ENCODE measurements at places on chromosomes 3 and 15.

DNA sequence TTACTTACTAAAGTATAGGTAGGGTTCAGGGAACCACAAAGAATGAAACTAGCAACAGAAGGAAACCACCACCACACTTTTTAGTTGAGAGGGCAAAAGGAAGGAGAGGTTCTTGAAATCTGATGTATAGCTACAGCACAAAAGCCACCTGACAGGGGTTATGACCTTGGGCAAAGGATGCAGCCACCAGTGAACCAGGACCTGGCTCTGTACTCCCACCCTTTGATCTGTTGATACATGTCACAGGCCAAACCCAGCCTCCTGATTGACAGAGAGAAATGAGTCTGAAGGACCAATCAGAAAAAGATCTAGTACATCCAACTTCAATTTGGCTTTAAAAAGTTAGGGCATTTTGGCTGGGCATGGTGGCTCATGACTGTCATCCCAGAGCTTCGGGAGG lies 20.0 kb upstream of the BLM start:
- DNase-seq, result no peak

DNA sequence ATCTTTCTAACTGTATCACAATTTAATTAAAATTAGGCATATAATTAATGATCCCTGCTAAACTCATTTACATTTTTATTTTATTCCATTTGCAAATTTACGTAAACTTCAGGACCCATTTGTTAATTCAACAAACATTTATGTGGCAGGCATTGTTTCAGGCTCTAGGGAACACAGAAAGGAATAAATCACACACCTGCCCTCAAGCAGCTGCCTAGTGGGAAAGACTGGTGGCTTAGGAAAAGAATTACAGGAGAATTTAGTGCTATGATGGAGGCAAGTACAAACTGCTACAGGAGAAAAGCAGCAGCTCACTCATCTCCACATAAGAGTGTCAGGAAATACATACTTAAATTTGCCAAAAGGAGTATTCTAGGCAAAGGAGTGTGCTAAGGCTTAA lies 11.2 kb downstream of the CBLB start:
- no peak for DNase-seq

DNA sequence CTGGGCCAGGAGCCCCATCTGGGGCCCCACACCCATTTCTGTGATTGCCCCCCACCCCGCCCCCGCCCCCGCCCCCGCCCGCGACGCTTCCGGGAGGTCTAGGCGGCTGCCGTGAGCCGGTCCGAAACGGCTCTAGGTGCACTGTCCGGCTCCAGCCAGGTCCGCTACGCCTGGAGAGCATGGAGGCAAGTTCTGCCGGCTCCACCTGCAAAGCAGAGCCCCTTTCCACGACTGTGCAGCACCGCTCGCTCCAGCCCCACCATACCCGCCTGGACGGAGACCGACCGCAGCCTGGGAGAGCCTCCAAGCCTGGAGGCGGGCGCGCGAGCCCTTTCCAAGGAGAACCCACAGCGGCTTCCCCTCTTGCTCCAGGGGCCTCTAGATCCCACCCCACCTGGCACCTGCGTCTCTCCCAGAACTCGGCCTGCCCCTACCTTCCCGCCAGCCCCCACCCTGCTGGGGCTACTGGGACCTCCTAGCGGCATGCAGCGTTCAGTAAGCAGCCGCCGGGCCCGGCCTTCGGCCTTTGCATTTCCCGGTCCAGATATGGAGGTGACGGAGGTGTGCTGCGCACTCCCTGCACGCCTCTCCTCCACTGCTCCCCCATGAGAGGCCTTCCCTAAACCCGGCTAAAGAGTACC lies 66.2 kb downstream of the KLF13 start:
- DNase-seq, result no peak

- DNase-seq, result no peak
Observed at GRCh38 chr3:26715431-26715830, 92.9 kb downstream of the LRRC3B start.

- no peak for DNase-seq
Observed at GRCh38 chr15:98715890-98716443, 67.6 kb downstream of the IGF1R start.

GRCh38 chr3:134093956-134094355 lies 64.2 kb upstream of the SLCO2A1 start:
- DNase-seq, result no peak

- DNase-seq, result no peak
Observed at GRCh38 chr3:13932578-13933295, 52.9 kb upstream of the WNT7A start.

DNA sequence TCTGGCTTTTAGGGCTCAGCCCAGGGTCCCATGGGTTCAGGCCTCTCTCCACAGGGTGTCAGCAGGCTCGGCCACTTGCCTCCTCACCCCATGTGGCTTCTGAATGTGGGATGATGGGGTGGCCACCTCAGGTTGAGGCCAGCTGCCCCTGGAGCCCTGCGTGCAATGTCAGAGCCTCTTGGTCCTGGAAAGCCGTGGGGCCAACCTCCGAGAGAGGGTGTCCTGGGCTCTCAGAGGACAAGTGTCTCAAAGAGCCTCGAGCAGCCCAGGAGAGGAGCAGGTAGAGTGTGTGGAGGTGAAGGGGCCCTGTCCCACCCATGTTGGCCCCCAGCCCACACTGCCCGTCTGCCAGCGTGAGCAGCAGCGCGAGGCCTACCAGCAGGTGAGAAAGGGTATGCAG lies 86.0 kb downstream of the PLXNA1 start:
- no peak for DNase-seq

DNA sequence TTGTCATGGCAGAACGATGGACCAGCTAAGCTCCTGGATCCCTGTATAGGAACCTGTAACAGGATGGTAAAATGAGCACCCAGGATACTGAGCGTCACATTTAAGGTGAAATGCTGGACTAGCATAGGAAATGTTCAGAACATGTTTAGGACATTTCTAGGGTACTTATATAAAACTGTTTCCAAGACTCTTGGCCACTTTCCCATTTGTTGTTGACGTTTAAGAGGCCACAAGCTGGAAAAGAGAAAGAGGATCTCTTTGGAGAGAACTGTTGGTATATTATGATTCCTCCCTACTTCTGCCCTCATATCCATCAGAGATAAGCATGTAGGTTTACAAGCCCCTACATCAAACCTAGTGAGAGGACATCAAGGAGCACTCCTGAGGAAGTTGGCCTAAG lies 57.5 kb downstream of the SCN11A start:
- no peak for DNase-seq

DNA sequence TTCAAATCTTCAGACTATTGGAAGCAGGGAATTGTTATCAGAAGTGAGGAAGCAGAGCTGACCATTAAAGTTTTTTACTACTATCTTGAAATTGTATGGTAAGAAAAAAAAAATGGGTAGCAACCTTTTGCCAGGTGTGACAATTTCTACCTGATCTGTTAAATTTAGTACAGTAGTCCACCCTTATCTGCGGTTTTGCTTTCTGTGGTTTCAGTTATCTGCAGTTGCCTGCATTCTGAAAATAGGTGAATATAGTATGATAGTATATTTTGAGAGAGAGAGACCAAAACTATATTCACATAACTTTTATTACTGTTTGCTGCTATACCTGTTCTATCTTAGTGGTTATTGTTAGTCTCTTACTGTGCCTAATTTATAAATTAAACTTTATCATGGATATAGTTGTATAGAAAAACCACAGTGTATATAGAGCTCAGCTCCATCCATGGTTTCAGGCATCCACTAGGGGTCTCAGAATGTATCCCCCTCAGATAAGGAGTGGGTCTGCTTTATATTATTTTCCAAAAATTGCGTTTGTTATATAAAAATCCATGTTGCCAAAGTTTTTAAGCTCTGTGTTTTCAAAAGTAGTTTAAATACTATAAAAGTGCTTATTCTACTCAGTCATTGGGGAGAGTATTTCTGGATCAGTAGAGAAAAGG lies 69.9 kb downstream of the PTPRG start:
- no peak for DNase-seq

DNA sequence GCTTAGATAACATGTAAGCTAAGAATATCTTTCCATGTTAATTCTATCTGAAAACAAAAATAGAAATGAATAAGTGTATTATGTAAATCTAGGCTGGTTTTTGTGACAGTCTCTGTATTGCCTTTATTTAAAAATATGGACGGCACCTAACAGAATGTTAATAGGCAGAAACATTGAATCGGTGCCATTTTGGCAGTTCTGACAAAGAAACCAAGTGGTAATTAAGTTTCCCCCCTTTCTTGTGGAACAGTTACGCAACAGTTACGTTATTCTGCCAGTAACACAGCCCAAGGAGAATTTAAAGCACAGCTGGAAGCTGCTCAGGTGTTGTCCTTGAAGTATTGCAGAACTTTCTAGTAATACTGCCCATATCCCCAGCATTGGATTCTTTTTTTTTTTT lies 21.5 kb downstream of the LARS2 start:
- DNase-seq, result no peak

DNA sequence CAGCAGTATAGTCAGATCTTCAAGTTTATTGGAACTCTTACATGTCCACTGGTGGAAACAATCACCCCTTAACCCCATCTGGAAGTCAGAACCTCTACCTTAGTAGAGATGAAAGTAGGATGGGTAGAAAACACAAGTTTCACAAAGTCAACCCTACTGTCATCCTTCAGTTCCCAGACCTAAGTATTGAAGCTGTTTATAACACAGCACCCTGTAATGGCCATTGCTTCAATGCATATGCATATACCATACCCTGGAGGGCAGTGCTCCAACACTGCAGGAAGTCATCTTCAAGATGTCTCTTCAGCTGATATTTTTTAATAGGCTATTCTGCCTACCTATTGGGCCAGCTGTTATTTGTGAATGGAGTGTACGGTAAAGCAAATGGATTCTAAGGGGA lies 241.3 kb downstream of the UBE2E2 start:
- no peak for DNase-seq

- DNase-seq, result no peak
Observed at GRCh38 chr3:112682361-112682760, 41.4 kb upstream of the CCDC80 start.

GRCh38 chr3:195150181-195151118 lies 120.5 kb downstream of the XXYLT1 start:
- DNase-seq, result peak; percentile 91

- no peak for DNase-seq
Observed at GRCh38 chr3:36891701-36892160, 53.1 kb downstream of the TRANK1 start.

GRCh38 chr3:129323651-129324294 lies 45.1 kb downstream of the HMCES start:
- DNase-seq, result no peak

- no peak for DNase-seq
Observed at GRCh38 chr3:166688665-166689064, 691.4 kb downstream of the ZBBX start.

- DNase-seq, result no peak
Observed at GRCh38 chr3:196740481-196741248, 1.0 kb downstream of the PAK2 start.

GRCh38 chr3:175940881-175941280 lies 1081.7 kb downstream of the NAALADL2 start:
- DNase-seq, result no peak

GRCh38 chr15:87263871-87264270 lies 992.7 kb downstream of the NTRK3 start:
- DNase-seq, result no peak

GRCh38 chr3:188946351-188947240 lies 225.2 kb upstream of the TPRG1 start:
- no peak for DNase-seq

- DNase-seq, result no peak
Observed at GRCh38 chr3:141151439-141151838, 80.2 kb upstream of the PXYLP1 start.

GRCh38 chr3:133799794-133800585 lies 5.6 kb upstream of the SRPRB start:
- no peak for DNase-seq

- no peak for DNase-seq
Observed at GRCh38 chr3:98612996-98613517, 19.6 kb upstream of the CPOX start.

DNA sequence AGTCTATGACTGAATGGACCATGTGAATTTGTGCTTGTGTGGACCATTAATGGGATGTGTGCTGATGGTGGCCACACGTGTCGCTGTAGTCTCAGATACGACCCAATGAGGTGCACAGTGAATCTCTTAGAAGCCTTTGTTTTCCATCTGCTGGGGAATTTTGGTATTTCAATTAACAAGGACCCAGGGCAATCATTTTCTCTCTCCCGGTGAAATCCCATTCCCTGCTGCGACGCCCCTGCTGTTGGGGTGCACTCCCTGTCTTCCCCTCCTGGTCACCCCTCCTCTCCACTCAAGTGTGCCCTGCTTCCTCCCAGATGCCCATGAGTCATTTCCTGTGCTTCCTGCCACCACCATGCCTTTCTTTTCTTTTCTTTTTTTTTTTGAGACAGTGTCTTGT lies 32.7 kb downstream of the EBLN2 start:
- no peak for DNase-seq

DNA sequence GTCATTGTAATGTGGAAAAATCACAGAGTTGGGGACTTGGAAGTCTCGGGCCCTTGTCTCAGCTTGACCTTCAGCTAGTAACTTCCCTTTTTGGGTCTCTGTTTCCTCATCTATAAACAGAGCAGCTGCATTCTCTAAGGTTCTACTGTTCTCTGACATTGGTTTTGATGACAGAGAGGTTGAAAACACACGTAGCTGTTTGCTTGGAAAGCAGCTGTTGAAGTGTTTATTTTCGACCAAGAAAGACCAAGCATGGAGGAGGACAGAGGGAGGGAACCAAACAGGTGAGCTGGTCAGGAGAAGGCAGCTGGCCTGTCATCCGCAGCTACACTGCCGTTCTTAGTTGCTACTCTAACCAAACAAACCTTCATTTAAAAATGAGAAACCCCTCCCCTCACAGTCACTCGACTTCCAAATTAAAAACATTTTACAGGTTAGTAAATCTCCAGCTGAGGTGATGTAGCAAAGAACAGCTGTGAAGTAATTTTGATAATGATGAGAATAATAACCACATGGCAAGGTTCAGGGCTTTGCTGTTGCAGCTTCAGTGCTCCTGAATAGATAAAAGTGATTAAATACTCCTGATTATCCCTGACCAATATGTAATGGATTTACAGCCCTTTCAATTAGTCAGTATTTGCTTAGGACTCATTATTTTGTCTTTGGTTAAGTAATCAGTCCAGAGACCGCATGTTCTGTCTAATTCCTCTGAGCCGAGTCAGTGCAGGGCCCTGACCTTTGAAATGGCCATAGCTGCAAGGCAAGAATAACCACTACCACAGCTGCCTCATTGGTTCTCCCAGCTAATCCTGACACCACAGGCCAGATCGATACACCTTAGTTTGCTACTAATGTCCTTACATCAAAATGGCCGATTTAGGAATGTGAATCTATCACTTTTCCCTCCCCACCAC lies 65.3 kb downstream of the MEIS2 start:
- DNase-seq, result no peak

- DNase-seq, result no peak
Observed at GRCh38 chr3:63920001-63920400, 7.8 kb upstream of the SCAANT1 start.

DNA sequence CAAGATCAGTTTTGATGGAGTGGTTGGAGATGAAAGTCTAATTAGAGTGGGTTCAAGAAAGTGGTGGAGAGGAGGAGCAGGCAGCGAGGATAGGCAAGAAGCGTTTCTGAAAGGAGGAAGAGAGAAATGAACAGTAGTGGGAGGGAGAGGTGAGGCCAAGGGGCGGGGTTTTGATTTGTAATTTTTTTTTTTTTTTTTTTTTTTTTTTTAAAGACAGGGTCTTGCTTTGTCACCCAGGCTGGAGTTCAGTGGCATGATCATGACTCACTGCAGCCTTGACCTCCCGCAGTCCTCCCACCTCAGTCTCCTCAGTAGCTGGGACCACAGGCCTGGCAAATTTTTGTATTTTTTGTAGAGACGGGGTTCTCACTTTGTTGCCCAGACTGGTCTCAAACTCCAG lies 36.6 kb downstream of the MRAS start:
- DNase-seq, result no peak

GRCh38 chr3:118000219-118000618 lies 1034.4 kb downstream of the IGSF11 start:
- no peak for DNase-seq

- DNase-seq, result no peak
Observed at GRCh38 chr15:29736012-29736743, 86.1 kb downstream of the TJP1 start.

Measured in CMK (cell line).